ENCODE measurements at places on chromosomes 11 and 22. TPM values are rescaled to one million over a fixed set of nuclear protein-coding genes. Genes with fewer than 3 reads are reported as not detected.

- no peak for DNase-seq
Measured at GRCh38 chr11:79294845-79295731, 145.7 kb downstream of the TENM4 start.

GRCh38 chr11:27705873-27706820, 5.9 kb upstream of the BDNF start:
- no peak for DNase-seq

DNA sequence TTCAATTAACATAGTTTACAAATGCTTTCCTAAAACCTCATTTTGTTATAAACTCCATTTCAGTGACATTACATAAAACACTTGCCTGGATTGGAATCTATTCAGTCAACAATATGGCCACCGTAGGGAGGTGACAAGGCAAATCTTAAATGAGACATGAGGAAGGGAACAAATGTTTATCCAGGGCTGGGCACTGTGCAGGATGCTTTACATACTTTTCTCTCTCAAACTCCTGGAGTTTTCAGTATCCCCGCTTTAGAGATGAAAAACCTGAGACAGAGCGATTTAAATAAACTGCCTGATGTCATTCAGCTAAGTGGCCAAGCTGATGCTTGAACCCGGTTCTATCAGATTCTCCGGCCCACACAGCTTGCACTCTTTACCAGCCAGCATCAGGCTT, 259.9 kb downstream of the CADM1 start:
- DNase-seq = no peak

- no peak for DNase-seq
Measured at GRCh38 chr11:124837491-124837856, 27.8 kb upstream of the ROBO3 start.

- DNase-seq = peak; percentile 78
Measured at GRCh38 chr11:65780770-65781151, at the start of gene AP5B1. Gene AP5B1, minus strand, starts transcription at chr11:65780976. Its CDS starts 385 bp downstream, at chr11:65780591.

DNA sequence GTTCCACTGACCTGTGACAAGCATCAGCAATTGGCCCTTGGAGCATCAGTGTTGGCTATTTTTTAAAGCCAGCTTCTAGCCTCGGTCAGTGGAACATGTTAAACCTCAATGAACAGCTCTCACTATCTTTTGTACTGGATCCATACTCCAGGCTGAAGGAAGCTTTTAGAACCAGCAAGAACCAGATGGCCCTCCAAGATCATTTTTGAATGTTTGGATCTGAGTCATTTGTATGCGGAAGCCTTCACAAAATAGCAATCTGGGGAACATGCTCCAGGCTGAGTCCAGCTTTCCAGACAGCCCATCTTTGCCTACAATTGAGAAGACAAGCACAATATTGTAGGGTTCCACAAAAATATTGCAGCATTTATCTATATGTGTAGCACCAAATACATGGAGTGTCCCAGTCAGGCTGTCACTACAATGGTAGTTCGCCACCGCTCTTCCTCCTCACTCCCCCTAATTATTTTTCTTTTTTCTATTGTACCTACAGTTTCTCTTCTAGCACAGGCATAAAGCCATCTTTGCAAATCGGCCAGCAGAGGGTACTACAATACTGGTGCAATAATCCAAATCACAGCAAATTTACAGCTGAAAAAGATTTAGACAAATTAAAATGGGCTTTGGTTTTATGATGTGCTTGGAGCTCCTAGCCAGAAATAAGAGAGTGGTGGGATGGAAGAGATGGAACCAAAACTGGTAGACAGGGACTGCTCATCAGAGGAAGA, 177.4 kb upstream of the BLID start:
- DNase-seq = no peak

FAM180B gene
- not detected for total RNA-seq

CDKN1C gene
- 2.6 TPM for total RNA-seq

NDUFA6 gene
- total RNA-seq = 43.7 TPM

OR8D1 gene
- not detected for total RNA-seq

RFPL2 gene
- total RNA-seq = under 0.01 TPM

KIRREL3 gene
- total RNA-seq = not detected
